ENCODE measurements at places on chromosomes 5 and 9.

- DNase-seq, result no peak
Measured at GRCh38 chr9:3777137-3777536, 251.3 kb upstream of the RFX3 start.

GRCh38 chr9:131111186-131111853 lies 14.1 kb upstream of the NUP214 start:
- DNase-seq, result no peak

- DNase-seq, result no peak
Measured at GRCh38 chr9:21428235-21428634, 12.0 kb upstream of the IFNA1 start.

DNA sequence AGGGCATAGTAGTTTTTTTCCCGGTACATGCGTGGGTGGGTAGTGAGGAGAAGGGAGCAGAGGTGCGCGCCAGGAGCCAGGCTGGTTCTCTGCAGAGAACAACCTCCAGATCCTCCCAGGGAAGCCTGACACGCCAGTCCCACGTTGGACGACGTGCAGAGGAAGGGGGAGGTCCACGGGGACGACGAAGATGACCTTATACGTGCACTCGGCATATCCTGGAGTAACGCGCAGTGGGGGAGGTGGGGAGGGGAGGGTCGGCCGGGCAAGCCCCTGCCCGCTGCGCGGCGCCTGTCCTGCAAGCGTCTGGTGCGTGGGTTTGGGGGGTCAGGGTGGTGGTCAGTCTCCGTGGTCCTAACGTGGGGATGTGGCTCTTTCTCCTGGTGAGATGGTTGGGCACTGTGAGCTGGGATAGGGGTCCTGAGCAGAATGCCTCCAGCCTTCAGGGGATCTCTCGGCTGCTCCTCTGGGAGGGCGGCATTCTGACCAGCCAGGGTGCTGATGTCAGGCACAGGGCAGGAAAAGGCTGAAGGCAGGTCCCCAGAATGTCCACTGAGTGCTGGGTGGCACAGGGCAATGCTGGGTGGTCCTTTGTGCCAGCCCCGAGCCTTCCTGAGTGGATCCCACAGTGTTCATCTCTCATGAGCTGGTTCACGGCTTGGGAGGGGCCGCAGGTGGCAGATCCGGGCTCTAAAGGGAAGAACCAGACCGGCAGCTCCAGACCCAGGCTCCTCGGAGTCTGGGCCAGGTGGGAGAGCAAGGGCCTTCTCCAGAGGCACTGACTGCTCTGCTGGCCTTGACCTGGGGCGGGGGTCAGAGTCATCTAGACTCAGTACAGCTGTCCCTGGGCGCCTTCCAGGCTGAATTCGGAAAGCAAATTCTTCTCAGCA lies 10.5 kb upstream of the SCGB3A1 start:
- DNase-seq, result no peak

GRCh38 chr5:88485531-88485930 lies 216.9 kb upstream of the TMEM161B start:
- no peak for DNase-seq

DNA sequence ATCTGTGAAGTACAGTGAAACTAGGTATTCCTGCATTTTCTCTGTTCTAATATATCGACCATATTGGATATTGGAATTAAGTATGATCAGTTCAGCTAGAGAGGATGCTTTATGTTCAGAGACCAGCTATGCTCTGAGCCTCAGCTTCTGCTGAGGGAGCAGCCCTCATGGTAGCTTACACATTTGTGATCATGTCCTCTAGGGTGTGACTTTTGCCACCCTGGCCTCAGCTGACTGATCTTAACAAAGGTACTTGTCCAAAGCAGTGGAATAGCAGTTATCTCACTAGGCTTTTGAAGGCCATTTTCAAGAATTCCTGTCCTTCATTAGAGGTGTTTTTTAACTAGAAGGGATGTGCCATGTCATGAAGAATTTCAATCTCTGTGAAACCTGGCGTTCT lies 9.3 kb downstream of the SCAMP1 start:
- DNase-seq, result no peak

GRCh38 chr5:179152144-179152895 lies 92.1 kb downstream of the ZNF354C start:
- DNase-seq, result no peak

- DNase-seq, result no peak
Measured at GRCh38 chr9:20243841-20244240, 378.5 kb downstream of the MLLT3 start.

- no peak for DNase-seq
Measured at GRCh38 chr9:13139641-13140171, 139.8 kb downstream of the MPDZ start.

All from activated naive CD8-positive, alpha-beta T cell treated with anti-CD3 and anti-CD28 coated beads, Interleukin-2, amount 50 U/mL, for 24 hours (primary cell).